Activated CD8-positive, alpha-beta memory T cell treated with anti-CD3 and anti-CD28 coated beads for 1 hour (primary cell): ENCODE measurements at places on chromosomes 6 and 20.

GRCh38 chr6:30258204-30258603 lies 45.0 kb upstream of the TRIM26 start:
- no peak for DNase-seq

GRCh38 chr6:17741507-17741906 lies 34.8 kb upstream of the NUP153 start:
- no peak for DNase-seq

GRCh38 chr6:106163966-106164877 lies 78.1 kb downstream of the PRDM1 start:
- DNase-seq = no peak

GRCh38 chr6:131654326-131654725 lies 17.2 kb downstream of the ENPP3 start:
- DNase-seq = no peak

DNA sequence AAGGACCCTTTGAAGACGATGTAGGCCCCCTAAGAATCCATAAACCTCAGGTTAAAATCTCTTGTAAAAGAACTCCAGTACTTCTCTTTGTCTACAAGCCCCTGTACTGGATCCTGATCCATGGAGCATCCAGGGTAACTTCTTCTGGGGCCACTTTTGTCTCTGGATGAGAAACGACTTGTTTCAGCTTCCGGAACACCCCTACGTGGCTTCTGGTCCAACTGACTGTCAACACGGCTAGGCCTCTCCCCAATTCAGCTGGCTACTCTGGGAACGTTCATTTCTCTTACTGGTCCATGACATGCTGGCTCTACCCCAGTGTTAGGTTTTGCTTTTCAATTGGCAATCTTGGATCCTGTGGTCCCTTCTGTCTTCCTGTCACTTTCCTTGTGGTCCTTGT lies 198.0 kb downstream of the BACH2 start:
- no peak for DNase-seq
